ENCODE measurements at places on chromosomes 13 and 19. TPM values are rescaled to one million over a fixed set of nuclear protein-coding genes. Genes with fewer than 3 reads are reported as not detected.

PLD3 gene
- 56.1 TPM for total RNA-seq

DNA sequence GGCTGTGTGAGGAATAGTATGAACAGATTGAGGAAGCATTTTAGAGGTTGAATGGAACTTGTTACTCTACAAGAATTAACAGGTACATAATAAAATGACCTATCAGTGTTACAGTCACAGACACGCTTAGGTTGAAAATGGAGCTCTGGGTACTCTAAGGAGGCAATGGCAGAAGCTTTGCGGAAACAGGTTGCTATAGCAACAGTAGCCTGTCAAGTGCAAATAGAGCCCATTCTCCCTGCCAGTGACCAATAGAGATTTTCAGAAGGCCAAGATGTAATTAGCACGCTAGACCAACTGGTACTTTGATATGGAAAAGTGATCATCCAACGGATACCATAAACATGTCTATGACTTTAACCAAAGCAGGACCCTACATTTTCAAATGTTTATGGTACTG lies 148.5 kb upstream of the FREM2 start:
- no peak for DNase-seq

DNA sequence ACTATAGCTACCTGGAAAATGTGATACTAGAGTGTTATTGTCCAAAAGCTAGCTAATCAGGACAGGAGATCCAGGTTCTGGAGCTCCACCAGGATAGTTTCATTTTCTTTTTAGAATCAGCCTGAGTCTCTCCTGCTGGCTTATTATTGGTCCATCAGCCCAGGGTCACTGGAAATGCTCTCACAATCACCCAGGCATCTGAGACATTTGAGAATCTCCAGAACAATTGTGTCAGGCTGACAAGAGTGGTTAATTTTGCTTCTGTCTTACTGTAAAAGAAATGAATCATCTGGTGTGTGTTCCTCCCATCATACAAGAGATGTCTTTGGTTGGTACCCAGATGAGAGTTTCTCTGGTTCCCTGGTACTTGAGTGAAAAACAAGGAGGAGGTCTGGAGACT lies 43.6 kb upstream of the ZNF681 start:
- DNase-seq, result no peak

DNA sequence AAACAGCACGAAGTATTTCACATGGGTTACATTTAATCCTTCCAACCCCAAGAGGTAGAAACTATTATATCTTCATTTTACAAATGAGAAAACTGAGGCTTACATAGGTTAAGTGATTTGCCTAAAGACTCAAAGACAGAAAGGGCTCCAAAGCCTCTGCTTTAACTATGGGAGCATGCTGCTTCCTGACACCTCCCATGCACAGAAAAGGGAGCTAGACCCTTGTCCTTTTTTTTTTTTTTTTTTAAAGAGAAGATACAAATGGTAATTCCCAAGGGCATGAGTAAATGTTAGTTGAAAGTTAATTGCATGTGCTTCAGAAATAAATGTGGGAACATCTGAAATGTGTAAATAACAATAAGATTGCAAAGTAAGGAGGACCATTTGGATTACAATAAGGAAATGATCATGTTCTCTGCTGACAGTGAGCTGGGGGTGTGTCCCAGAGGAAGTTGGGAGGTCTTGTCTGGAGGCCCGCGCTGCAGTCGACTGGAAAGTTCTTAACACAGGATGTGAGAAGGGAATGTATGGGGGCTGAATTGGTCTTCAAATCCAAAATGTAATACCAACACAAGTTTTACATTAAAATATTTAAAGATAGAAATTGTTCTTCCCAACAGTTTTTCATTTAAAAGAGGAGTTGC lies 500.3 kb downstream of the KLF12 start:
- DNase-seq, result no peak

DNA sequence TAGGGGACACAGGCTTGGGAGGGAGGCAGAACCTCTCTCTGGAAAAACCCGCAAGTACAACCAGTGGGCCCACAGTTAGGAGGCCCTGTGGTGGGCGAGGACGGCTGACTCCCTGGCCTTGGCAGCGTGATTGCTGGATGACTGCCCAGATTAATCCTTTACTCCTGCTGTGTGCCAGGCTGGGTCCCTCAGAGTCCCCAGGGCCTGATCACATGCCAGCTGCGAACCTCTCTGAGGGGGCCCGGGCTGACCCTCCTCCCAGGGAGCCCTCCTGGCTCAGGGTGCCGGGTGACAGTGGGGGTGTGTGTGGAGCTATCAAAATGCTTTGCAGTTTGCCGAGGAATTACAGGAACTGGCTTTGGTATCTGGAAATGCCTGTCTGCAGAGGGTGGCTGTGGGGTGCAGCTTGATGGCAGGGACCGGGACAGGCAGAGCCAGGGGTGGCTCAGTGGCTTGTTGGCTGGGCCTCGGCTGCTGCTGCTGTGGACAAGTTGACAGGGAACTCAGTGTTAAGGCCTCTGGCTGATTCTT lies 48.9 kb downstream of the DNM2 start:
- no peak for DNase-seq

DNA sequence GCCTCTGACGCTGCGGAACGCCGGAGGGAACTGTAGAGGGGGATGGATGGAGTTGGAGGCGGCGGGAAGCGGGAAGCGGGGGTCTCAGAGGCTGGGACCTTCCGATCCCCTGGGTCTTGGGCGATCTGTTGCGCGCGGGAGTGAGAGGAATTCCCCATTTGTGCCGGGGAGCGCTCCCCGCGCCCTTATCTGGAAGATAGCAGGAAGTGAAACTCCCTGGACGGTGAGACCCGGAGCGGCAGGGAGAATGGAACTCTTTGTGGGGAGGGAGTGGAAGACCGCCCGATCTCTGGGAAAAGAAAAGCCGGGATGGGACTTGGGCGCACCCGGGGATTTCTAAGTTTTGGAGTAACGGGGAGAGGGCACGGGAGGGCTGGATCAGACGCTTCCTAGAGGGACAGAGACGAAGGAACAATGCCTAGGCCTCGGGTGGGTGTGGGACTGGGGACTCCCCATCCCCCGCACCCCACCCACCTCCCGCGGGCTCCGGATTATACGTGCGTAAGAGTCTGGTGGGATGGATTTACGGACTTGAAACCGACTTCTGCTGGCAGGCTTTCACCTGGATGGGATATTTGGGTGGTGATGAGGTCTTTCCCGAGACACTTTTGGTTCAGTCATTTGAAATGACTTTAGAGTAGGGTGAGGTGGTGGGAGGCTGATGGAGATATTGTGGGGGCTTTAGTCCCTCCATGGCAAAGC lies 495 bp downstream of the LSR start:
- peak; percentile 13 for DNase-seq

AMER2 gene
- not detected for total RNA-seq

TIMM29 gene
- total RNA-seq, result 27.9 TPM

GRCh38 chr13:44416301-44416700 lies 42.7 kb downstream of the SERP2 start:
- no peak for DNase-seq

GRCh38 chr13:20197361-20197834 lies 4.7 kb upstream of the GJB2 start:
- DNase-seq, result no peak

DNA sequence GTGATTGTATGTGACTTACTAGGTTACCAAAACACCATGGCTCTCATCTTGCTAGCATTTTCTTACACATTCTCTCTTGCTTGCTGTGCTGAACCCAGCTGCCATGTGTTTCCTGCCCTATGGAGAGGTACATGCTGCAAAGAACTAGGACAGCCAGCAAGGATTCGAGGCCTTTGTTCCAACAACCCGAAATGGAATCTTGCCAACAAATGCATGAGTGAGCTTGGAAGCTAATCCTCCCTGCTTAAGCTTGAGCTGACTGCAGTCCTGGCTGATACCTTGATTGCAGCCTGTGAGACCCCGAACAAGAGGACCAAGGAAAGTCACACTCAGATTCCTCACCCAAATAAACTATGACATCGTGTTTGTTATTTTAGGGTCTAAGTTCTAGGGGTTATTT lies 651.2 kb downstream of the SLITRK6 start:
- DNase-seq, result no peak

DNA sequence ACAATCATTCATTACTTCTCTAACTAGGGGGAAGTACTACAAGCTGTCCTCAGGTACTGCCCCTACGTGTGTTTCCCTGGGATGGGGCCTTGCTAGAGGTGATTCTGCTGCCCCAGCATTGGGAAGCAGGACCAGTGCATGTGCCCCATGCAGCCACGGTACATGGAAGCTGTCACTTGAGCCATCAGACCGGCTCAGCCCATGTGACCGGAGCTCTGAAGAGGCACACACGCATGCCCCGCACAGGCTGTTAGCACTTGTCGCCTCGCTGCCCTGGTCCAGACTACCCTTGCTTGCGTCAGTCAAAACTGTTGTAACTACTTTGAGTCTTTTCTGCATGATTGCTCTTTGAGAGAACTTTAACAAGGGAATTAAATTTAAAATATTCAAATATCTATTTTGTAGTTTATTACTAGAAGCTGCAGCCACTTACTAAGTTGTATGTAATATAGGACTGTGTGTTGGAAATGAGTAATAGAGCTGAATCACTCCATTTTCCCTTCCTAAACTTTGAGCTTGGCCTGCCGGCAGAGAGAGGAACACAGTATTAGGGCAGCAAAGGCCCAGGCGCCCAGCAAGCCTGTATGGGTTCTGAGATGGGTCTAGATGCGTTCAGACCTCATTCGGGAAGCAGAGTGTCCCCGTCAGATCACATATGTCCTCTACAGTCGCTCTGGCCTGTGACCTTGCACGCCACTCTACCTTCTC lies 42.2 kb downstream of the DHRS12 start:
- no peak for DNase-seq

- DNase-seq, result no peak
These were observed 106.1 kb downstream of the ABCC4 start for GRCh38 chr13:95195146-95195545.

DENND1C gene
- total RNA-seq, result 94.0 TPM

DIRAS1 gene
- total RNA-seq, result 0.42 TPM

PCSK4 gene
- 5.4 TPM for total RNA-seq

SBK3 gene
- total RNA-seq, result not detected

DNA sequence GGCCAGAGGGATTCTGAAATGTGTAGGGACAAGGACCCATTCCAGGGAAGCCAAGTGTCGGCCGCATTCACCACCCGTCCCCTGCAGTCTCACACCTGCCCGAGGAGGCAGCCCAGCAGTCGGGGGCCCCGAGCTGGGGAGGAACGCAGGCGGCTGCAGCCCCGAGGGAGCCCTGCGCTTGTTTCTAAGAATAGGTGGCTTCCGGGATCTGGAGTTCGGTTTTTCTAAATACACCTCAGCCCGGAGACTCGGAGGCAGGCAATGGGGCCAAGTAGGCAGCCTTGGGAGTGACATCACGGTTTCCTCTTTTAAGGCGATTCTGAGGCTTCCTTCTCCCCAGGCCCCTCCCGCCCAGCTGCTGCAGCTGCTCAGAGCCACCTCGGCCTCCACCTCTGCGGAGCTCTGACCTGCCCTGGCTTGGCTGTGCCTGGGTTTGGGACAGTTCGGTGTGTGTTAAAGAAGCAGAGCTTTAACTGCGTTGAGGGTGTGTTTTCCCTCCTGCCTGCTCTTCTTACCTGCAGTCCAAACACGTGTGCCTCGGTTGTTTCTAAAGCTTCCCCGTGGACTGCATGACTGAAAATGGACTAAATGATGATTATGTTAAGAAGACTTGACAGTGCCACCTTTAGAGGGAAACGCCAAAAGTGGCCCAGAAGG lies 80.5 kb downstream of the COL4A2 start:
- no peak for DNase-seq

- DNase-seq, result no peak
These were observed 46.4 kb upstream of the SHKBP1 start for GRCh38 chr19:40530091-40530901.

CEACAM21 gene
- total RNA-seq, result 8.8 TPM

ZIC2 gene
- not detected for total RNA-seq

ZSCAN22 gene
- 2.2 TPM for total RNA-seq

FXYD1 gene
- total RNA-seq, result 2.4 TPM

- DNase-seq, result no peak
These were observed 110.5 kb upstream of the RFC3 start for GRCh38 chr13:33707449-33707848.

GRCh38 chr13:86633346-86633745 lies 834.1 kb upstream of the SLITRK6 start:
- DNase-seq, result no peak

DNA sequence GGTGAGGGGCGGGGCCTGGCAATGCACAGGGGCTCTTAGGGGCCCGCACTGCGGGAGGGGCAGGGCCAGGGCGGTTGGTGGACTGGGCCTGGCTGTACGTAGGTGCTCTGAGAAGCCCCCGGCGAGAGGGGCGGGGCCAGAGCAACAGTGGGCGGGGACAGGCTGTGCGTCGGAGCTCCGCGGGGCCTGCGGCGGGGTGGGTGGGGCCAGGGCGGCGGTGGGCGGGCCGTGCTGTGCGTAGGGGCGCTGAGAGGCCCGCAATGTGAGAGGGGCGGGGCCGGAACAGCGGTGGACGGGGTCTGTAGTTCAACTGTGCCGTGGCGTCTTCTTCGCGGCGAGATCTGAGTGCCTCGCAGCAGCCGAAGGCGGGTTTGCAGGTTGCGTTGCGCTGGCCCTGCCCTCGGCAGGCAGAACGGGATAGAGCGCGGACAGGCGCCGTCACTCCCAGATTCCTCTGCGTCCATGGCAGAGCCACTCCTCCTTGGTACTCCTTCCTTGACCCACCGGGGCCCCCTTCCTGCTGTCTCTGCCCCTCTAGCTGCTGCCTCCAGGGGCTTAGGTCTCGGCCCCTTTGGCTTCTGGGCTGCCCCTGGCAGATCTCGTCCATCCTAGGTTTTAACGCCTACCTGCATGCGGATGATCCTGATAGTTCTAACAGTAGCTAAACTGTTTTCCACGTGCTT lies 33.2 kb downstream of the CCNE1 start:
- peak; percentile 99 for DNase-seq

FAAP24 gene
- 1.2 TPM for total RNA-seq

GRCh38 chr19:19606021-19606420 lies 12.5 kb downstream of the PBX4 start:
- DNase-seq, result peak; percentile 39

- no peak for DNase-seq
These were observed 21.2 kb downstream of the ZNF787 start for GRCh38 chr19:56099638-56100539.

ZNF626 gene
- 6.6 TPM for total RNA-seq

DNA sequence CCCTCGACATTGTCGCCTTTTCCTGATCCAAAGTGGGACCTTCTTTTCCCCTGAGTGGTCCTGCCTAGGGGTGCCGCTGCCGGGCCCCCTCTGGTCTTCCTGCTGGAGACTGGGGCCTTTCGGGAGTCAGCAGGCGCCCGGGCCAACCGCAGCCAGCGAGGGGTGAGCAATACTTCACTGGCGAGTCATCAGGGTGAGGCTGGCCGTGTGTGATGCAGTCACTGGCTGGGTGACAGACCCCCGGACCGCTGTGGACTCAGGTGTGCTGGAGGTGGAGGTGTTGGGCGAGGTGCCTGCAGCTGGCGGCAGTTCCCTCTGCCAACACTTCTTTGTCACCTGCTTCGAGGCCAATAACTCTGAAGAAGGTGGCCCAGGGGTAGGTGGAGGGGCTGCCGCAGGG lies 1.5 kb upstream of the CGB5 start:
- no peak for DNase-seq

DNA sequence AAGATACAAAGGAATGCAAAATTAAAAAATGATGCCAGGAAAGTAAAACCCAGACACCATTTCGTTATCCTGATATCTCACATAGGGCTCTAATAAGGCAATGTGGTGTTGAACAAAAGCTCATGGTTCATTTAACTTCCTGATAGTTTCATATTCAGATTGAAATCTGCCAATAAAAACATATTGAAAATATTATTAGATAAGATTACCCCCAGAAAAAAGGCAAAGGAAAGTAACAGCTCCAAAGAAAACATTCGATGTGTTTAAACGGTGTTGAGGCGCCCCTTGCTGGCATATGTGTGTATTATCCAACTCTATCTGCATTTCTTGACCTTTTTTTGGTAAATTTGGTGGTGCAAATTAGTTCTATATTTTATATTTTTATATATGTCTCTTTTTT lies 75.9 kb downstream of the ESD start:
- DNase-seq, result peak; percentile 67

- no peak for DNase-seq
These were observed 36.5 kb downstream of the OPA3 start for GRCh38 chr19:45547965-45548609.

Measured in CD8-positive, alpha-beta T cell (primary cell).